Stimulated activated CD4-positive, alpha-beta T cell treated with anti-CD3 and anti-CD28 coated beads, Interleukin-15, amount 100 ng/mL, for 24 hours (primary cell): ENCODE measurements at places on chromosomes 2 and 18.

DNA sequence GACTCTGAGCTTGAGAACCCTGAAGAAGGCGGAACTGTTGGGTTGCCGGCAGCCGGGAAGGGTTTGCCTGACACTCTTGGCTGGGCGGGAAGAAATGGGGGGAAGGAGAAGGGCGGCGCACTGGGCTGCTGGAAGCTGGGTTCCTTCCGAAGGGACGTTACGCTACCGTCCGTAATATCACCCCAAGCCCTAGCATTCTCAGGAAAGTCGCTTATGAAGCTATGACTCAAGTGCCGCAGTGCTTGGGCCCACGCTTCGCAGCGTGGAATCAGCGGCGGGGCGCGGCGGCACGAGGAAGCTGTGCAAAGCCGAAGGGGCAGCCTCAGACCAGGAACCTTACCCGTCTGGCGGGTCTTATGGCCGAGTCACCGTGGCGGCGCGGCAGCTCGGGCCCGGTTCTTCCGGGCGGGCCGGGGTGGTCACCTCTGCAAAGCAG, 50.2 kb upstream of the SIGLEC15 start:
- DNase-seq = peak; percentile 85

- no peak for DNase-seq
Measured at GRCh38 chr2:96253006-96253405, 12.8 kb downstream of the TMEM127 start.

- DNase-seq = no peak
Measured at GRCh38 chr2:112656679-112657078, 10.9 kb downstream of the SLC20A1 start.

DNA sequence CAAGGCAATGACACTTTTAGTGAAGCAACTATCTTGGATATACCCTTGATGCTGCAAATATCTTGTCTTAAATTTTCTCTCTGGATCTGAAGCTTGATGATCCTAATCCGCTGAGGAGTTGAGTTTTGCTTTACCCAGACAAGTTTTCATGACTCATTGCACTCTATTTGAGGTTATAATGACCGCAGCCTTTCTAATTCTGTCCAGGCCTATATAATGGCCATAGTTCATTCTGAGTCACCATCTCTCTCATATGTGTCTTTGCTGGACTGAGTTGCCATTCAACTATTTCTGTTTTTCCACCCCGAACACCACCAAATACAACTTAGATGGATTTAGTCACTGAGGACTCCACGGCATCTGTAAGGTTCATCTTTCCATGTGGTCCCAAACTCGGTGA, 802.1 kb upstream of the FAM98A start:
- DNase-seq = no peak

GRCh38 chr2:172086241-172087206, 1.2 kb downstream of the DLX1 start:
- DNase-seq = peak; percentile 74

GRCh38 chr18:35110059-35110458, 68.8 kb downstream of the MAPRE2 start:
- no peak for DNase-seq

DNA sequence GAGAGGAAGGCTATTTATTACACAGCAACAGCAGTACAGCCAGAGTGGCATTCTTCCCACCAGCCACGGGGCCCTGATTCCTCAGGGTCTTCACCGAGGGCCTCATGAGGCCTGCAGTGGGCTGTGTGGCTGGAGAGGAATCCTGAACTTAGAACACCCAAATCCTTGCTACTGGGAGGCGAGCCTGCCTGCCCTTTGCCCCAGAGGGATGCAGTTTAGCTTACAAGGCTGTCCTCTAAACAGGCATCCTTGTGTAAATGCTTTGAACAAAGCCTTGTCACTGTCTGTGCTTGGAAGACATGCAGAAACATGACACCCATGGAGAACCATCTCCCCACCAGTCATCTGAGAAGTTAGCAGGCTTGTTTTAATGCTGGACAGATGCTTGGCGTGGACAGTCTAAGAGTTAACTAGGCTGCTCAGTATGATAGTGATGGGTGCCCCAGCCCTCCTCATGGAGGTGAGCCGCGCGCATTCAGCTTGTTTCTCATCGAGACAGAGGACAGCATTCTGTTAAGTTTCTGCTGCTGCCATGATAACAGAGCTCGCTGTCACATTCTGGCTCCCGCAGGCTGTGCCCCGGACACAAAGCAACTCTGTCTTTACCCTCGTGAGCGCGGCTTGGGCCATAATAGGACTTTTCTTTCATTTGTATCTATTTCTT, 42.9 kb downstream of the ADI1 start:
- DNase-seq = no peak

DNA sequence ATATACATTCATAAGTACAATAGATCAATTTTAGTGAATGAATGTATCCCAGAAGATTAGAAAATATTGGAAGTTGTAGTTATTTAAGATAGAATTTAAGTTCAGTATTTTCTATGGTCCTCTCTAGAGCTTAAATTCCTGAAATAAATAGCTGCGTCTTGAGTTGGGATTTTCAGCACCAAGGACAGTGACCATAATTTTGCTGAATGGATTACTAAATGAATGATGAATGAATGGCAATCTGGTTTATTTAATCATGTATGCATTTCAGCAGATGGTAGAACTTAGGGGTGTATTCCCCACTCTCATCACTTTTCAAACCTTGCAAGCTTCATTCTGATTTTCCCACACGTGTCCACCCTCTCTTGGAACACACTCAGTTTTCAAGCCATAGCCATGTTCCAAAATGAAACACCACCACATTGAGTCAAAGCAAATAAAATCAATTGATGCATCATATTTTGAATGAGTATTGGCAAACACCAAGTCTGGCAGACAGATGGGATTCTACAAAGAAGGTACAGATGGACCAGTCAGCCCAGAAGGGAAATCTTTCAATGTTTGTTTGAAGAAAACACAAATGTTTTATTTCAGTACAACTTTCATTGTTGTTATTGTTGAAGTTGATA, 362.2 kb upstream of the NXPH2 start:
- no peak for DNase-seq

GRCh38 chr2:147559070-147559725, 285.6 kb upstream of the ACVR2A start:
- no peak for DNase-seq

DNA sequence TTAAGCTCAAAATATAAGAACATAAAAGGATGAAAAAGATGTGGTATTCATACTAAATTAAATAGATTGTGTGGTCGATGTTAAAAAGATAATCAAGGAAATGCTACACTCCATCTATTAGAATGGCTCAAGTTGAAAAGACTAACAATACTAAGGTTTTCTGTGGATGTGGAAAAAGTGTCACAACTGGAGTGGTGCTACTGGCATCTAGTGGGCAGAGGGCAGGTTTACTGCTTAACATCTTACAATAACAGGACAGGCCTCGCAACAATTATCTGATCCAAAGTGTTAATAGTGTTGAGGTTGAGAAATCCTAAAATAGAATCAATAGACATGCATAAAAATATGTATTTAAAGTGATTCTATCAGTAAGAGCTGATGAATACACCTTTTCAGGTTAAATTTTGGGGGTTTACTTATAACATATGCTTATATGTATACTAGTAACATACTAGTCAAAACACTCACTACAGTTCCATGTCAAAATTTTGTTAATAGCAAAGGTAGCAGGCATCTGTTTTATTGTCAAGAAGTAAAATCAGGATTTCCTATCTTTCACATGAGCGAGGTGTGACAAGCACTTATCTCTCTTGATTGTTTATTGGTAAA, 91.5 kb upstream of the TMEFF2 start:
- DNase-seq = no peak

- DNase-seq = no peak
Measured at GRCh38 chr2:206832873-206833272, 67.5 kb downstream of the FASTKD2 start.

DNA sequence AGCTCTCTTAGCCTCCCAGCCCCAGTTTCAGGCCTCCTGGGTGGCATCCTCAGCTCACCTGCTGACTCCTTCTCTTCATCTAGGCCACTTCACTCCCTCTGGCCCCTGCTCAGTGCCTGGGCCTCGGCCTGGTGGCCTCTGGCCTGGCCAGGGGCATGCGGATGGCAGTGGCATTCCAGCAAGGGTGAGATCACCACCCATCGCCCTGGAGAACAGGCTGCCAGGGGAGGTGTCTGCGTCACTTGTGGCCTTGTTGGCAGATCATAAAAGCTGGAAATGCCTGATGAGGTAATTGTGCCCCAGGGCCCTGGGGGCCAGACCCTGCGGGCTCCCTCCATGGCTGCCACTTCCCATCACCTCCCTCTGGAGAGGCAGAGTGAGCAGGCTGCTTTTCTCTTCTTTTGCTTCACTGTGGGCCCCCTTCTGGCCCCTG, 72.5 kb upstream of the SMAD2 start:
- no peak for DNase-seq

DNA sequence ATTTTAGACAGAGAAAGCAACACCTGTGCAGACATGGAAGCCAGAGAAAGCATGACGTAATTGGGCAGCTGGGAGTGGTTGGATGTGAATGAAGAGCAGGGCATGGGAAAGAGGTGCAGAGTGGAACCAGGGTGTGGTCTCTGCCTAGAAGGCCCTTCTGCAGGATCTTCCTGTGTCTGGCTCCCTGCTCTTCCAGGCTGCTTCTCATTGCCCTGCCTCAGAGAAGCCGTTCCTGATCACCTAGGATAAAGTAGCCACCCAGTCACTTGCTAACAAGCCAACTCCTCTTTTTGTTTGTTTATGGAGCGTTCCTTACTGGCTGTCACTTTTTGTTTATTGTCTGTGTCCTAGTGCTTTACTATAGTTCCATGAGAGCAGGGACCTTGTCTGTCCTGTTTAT, 28.5 kb downstream of the GALNT1 start:
- DNase-seq = no peak

- DNase-seq = no peak
Measured at GRCh38 chr2:175793648-175794047, 208.4 kb downstream of the LNPK start.

DNA sequence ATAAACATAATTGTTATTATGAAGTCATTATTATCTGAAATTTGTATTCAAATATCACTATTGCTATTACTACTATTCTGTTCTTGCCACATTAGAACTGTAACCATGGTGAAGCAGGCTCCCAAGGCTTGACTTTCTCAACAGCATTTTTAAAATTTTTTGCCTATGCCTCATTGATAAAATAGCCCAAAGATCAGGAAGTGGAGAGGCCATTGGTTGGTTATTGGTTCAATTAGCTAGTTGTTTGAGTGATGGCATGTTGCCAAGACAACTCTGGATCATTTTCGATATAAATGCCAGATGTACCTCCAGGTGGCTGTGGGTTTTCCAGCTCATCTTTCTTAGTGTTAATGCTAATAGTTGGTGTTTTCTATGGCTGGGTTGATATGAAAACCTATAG, 513.5 kb downstream of the TRIB2 start:
- no peak for DNase-seq

DNA sequence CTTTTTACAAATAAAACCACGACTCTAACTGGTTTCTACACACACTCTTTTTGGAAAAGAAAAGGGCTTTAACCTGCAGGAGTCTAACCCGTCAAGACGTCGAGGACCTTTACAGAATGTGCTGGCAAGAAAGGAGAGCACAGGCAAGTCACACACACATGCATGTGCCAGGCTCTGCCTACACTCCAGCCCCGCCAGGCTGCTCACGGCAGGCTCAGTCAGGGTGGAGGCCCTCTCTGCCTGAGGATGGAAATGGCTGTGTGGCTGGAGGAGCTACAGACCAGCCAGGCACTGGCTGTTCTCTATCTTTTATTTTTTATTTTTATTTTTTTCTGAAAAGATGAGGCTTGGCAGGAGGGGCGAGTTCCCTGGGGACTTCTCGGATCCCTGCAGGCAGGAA, 10.2 kb downstream of the SIX3 start:
- DNase-seq = no peak

- DNase-seq = no peak
Measured at GRCh38 chr18:54607213-54608027, 16.4 kb downstream of the DYNAP start.

DNA sequence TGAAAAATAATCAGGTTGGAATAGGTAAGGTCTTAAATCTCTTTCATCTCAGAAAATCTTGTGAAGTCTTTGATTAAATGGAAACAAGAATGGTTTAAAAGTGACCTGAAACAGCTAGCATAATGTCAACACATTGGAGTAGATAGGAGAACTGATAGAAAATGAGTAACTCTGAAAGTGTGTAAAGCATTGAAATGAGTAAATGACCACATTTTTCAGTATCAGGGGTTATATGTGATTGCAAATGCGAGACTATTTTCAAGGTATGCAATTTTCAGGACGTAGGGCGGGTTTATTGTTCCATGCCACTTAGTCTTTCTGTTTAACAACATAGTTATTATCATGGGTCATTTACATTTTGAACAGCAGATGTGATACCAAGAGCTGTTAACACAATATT, 1383.2 kb downstream of the LRP1B start:
- DNase-seq = no peak

DNA sequence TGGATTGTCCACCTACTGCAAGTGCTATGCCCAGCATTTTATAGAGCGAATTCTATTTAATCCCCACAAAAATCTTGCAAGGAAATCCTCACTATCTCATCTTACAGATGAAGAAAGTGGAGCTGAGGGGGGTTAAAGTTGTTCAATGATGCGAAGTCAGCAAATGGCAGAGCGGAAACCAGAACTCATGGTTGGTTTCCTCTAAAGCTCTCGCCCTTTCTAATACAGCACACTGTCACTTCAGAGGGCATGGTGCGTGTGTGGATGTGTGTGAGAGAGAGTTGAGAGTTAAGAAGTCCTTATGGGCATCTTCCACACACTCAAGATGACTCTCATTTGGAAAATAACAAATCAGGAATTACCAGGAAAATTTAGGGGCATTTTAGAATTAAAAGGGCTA, 78.4 kb downstream of the TGFA start:
- DNase-seq = no peak

DNA sequence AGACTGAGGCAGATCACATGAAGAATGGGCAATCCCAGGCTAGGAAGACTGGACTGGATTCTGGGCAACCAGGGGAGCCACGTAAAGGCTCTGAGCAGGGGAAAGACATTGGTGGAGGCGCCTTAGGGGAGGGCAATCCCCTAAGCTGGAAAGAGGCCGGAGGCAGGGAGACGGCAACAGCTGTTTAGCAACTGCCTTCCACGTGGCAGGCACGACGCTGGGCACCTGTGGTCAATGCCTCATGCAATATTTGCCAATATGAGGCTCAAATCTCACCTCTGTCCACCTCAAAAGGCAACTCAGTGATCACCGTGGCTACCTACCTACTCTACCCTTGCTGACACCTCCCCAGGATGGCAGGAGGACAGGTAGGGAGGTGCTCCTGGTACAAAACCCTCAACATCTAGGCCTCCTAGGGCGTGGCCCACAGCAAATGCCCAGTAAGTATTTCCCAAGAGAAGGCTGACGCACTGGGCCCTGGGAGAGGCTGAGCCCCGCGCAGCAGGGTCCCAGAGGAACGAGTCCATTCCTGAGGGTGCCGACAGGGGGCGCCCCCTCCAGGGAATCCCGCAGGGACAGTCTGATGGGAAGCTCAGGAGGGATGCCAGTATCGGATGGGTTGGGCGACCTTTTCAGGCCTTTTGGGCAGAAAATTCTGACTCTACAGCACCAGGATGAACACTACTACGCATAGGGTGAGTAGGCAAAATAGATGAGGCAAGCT, 8.9 kb downstream of the BOLA3 start:
- no peak for DNase-seq

GRCh38 chr18:46387441-46388131, 269.4 kb downstream of the LOXHD1 start:
- DNase-seq = no peak
